Cardiac fibroblast (primary cell): ENCODE measurements at places on chromosomes 1 and 21.

DNA sequence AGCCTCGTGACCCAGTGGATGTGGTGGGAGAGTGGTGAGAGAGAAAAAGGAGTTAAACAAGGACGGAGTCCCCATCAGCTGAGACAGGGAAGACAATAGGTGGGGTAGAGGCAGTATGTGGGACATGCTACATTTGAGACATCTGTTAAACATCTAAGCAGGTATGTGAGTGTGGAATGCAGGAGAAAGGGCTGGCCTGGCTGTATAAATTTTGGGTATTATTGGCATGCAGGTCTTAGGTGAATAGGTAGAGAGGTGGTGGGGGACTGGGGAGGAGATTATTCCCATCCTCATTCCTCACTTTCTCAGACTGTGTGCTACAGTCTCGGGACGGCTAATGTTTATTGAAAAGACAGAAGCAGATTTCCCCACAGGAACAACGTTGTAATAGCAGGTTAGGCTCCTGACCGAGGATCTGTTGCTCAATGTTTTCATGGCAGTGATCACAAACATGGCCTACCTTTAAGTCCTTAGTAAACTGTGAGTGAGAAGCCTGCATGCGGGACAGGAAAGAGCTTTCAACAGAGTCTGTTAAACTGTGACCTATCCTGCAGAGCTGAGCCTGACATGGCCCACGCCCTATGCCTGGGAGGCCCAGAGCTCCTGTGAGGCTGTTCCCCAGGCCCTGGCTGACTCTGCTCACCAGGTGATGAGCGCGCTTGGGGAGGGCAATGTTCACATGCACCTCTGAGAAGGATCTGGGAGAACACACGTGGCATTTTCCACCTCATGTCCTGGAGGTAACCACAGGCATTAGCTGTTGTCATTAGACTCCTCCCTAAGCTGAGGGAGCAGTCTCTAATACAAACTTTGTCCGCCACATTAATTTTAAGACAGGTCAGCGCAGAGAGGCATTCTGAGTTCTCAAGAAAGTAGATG is 16.5 kb downstream of the VSIG8 start:
- no peak for DNase-seq

DNA sequence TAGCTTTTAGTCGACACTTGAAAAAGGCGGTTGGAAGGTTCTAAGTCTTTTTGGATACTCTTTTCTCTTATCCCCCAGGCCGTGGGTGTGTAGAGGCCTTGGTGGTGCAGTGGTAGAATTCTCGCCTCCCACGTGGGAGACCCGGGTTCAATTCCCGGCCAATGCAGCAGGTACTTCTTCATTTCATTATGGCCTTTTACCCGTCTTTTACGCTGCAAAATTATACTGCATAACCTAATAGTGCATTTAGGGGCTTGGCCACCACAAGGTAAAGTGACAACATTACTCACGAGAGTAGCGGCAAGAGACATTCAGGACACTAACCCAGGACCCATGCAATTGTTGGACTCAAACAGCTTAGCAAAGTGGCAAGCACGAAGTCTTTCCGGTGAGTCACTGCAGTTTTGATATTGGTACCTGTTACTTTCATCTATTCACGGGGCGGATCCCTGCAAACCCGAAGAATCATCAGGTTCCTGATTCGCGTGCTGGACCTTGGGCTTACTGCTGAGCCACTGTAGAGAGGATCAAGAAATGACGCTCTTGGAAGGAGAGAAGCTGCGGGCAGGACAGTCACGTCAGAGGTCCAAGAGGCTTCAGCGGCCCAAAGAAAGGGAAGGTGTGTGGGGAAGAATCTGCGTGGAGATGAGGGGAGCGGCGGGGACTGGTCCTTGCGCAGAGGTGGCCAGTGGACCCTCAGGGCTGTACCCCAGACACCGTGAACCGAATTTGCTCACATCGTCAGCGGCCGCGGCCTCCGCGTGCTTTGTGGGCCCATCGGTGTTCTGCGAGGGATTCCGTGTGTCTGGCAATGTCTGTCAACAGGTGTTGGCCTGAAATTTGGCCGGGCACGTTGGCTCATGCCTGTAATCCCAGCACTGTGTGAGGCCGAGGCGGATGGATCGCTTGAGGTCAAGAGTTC is 12.9 kb upstream of the RNU1-4 start:
- DNase-seq: peak; percentile 82

DNA sequence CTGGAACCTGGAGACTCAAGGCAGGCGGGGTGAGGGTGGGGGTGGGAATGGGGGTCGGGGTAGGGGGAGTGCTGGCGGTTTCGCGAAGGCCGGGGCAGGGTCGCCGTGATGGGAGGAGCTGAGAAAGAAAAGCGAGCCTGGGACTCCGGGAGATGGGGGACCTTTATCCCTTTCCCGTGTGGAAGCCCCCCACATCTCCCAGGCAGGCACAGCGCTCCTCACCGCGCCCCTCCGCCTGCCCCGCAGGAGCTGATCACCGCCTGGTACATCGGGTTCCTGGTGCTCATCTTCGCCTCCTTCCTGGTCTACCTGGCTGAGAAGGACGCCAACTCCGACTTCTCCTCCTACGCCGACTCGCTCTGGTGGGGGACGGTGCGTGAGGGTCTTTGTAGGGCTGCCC is 35.5 kb downstream of the KCNQ4 start:
- no peak for DNase-seq

DNA sequence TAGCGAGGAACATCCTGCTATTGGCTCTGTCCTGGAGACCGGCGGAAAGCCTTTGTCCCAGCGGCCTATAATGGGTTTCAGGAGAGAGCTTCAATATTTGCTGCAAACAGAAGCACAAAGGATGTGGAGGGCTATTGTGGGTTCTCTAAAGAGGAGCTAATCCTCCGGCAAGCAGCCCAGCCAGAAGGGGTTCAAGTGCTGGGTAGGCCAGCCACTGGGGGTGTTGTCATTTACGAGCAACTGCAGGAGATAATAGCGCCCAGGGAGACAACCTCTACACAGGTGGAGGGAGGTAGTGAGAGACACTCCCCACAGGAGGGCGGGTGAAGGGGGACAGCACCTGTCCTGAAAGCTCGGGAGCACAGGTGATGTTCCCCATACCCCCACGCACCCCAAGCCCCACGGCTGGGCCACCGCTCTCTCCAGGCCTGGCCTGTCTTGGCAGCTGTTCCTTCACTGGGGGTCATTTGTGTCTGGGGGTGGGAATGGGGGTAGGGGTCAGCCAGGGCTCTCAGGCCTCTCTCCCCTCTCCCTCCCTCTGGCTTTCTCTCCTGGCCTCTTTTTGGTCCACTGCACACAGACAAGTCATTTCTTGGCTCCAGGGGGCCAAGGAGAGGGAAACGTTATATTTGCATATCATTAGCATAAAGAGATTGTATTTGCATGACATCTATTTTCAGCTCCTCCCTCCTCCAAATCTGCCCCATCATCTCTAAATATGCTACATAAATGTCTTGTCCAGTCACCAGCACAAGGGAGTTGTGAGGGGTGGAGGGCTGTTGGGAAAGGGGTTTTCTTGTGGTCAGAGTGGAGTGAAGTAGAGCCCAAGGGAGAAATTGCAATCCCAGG is 22.0 kb upstream of the SLC26A9 start:
- DNase-seq: no peak

GRCh38 chr1:175548774-175549173 is 194.6 kb downstream of the TNR start:
- DNase-seq: no peak

DNA sequence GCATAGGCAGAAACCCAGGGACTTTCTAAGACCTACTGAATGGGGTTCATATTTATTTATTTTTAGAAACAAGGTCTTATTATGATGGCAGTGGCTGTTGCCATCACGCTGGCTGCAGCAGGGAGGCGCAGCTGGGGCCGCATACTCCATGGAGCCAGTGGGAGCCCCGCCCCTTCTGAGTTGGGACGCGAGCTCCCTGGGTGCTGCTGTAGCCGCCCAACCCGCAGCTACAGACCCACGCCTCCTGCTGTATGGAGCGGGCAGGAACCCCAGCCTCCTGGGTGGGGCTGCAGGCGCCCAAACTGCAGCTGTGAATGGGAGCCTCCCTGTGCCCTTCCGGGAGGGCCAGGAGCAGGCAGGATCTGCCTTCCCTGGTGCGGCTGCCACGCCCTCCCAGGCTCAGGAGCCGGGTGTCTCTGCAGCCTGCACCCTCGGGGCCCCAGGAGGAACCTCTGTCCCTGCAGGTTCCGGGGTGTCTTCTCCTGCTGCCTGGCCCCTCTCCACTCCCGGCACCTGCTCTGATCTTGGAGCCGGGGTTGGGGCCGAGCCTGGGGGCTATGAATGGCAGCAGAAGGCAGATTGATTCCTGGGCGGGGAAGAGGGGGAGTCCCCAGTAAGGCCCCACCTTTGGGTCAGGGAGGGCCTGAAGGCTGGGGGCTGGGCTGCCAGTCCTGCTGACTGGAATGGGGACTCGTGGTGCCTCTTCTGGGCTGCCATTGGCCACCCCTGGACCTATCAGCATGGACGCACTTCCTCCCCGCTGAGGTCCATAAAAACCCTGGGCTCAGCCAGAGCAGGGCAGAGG is 66.5 kb upstream of the LRRN2 start:
- DNase-seq: no peak

- DNase-seq: no peak
Measured at GRCh38 chr21:42063571-42064521, 7.3 kb upstream of the UMODL1 start.
